ENCODE measurements at places on chromosomes 1 and 21.

- DNase-seq: no peak
Observed at GRCh38 chr1:227791425-227792143, 23.9 kb upstream of the PRSS38 start.

DNA sequence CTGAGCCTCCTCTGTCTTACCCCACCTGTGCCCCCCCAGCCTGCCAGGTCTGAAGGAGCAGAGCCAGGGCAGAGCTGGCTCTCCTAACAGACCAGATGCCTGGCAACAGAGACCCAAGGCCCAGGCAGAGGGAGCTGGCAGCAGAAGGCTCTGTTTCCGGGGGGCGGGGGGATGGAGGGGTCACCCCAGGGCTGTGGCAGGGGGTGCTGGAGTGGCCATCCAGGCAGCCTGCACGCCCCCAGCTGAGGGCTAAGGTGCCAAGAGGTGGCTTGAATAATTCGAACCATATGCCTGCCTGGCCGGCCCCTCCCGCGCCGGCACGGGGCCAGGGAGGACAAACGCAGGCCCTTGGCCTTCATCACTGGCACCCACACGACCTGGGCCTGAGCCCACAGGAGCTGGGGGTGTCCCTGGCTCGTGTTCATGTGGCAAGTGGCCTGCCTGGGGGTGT lies 16.0 kb upstream of the PLEKHG5 start:
- DNase-seq: no peak

GRCh38 chr1:6578624-6579373 lies 995 bp upstream of the ZBTB48 start:
- no peak for DNase-seq

DNA sequence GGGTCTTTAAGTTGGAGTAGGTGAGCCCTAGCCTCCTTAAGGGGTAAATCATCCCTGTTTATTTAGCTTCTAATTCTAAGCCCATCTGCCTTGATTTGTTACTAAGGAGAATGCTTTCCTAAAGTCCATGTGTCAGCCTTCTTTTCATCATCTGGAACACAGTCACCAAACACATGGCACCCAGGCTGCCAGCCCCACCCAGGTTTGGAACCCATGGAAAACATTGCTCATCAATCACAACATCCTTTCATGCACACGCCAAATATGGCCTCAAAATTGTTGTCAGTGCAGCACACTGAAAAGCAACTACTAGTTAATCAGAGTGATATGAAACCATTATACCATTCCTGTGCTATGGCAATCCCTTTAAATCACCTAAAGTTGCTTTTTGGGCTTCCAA lies 386.7 kb upstream of the ESRRG start:
- no peak for DNase-seq

- DNase-seq: no peak
Observed at GRCh38 chr1:23394181-23394580, 24.5 kb upstream of the ZNF436 start.

GRCh38 chr1:110211496-110212168 lies 1.5 kb downstream of the KCNC4 start:
- DNase-seq: no peak

DNA sequence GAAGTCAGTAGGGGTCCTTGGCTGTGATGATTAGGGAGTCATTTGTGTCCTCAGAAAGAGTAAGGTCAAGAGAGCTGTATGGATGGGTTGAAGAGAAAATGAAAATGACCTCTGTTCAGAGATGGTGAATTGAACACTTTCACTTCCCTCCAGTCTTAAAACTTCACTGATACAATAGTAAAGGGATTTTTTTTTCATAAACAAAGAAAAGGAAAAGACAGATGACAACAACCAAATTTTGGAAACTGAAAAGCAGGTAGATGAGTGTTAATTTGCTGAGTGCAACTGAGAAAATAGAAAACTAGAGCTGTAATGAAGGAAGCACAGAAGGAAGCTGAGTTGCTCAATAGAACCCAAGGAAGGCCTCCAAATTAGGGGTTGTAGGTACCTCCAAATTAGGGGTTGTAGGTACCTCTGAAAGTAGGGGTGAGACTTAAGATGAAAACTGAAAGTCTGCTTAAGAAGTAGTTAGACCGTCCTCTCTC lies 14.8 kb upstream of the S1PR1 start:
- DNase-seq: no peak

GRCh38 chr1:30345491-30346130 lies 377.8 kb downstream of the MATN1 start:
- no peak for DNase-seq

DNA sequence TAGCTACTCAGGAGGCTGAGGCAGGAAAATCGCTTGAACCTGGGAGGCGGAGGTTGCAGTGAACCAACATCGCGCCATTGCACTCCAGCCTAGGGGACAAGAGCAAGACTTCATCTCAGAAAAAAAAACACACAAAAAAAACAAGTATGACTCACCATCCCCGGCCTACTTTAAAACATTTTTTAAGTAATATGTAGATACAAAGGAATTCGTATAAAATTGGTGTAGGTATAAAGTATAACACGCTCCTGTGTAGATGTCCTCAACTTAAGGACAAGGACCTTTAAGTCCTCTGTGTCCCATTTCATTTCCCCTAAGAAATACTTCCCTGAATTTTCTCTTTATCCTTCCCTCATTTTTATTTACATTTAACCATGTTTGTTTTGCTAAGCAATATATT lies 73.4 kb upstream of the PKN2 start:
- no peak for DNase-seq

- no peak for DNase-seq
Observed at GRCh38 chr21:27581168-27581567, 614.3 kb upstream of the ADAMTS5 start.

GRCh38 chr21:35925497-35925896 lies 134.8 kb downstream of the SETD4 start:
- no peak for DNase-seq
